Natural killer cell (primary cell): ENCODE measurements at places on chromosomes 1 and 21. TPM values are rescaled to one million over a fixed set of nuclear protein-coding genes. Genes with fewer than 3 reads are reported as not detected.

- no peak for DNase-seq
These were observed 9.7 kb downstream of the MACF1 start for GRCh38 chr1:39214021-39214713.

The TBX15 gene
- total RNA-seq = not detected

GRCh38 chr1:50208756-50209155, 100.0 kb downstream of the ELAVL4 start:
- DNase-seq = no peak

DNA sequence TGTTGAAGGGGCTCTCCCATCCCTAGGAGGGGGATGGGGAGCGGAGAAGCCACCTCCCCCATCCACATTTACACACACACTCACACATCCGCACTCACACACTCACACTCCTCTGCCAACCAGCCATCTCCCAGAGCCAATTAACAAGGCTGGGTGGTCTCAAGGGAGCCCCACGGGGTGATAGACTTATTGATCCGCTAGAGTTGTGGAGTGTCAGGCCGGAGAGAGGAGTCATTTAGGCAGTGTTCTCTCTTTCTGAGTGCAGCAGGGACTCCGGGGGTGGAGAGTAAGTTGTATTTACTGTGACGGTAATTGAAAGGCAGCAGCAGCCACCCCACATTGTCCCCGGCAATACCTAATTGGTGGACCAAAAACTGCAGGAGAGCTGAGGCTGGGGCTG, 61.6 kb downstream of the KLHDC7A start:
- DNase-seq = no peak

- no peak for DNase-seq
These were observed 11.5 kb upstream of the PSRC1 start for GRCh38 chr1:109294481-109294880.

DNA sequence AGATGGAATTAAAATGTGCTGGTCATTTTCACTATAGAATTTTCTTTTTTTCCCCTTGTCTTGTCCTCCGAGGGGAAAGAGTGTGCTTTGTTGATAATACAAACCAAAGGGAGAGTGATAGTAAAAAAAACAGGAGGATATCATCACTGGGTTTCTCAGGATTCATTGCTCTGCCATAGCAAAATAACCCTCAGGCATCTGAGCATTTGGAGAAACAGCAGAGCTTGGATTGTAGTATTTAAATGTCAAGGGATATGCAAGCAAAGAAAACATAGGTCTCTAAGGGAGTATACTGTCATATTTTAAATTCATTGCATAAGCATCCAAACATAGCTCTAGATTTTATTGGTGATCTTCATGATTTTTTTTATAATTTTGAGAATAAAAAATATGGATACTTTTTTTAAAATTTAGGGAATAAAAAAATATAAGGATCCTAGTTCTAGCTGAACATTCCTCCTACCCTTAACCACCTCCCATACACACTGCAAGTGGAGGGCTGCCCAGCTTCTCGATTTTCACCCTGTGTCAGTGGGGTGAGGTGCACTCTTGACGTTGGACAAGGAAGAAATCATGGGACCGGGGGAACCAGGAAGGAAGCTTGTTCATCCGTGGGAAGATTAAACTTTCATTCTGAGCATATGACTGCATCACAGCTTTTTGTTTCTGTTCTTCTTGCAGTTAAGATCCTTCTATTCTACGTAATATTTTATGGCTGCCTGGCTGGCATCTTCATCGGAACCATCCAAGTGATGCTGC, 4.4 kb downstream of the ATP1B1 start:
- DNase-seq = no peak

GRCh38 chr1:246533371-246533905, 26.4 kb upstream of the SMYD3 start:
- DNase-seq = no peak

The MYOG gene
- total RNA-seq = not detected

GRCh38 chr1:35683012-35683411, 35.7 kb downstream of the C1orf216 start:
- DNase-seq = no peak
